NCI-H526 (cell line): ENCODE measurements at places on chromosomes 7 and 10.

GRCh38 chr7:98470485-98471240 is 69.8 kb upstream of the BAIAP2L1 start:
- DNase-seq = peak; percentile 75

DNA sequence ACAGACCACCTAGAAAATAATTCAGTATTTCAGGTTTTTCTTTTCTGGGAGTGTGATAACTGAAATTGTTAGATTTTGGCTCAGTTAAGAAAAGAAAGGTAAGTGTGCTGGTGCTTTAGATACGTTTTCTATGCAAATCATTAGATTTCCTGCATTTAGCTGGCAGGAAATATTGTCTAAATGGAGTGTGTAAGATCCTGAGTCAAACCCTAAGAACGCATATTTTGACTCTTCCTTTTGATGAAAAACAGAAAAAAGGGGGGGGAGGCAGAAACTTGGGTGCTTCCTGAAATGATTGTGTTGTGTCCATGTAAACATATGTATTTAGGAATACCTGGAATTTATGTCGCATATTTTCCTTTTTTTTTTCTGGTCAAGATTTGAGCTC is 1.2 kb downstream of the GRK5 start:
- no peak for DNase-seq

GRCh38 chr10:119567978-119568377 is 25.5 kb upstream of the RGS10 start:
- DNase-seq = no peak

DNA sequence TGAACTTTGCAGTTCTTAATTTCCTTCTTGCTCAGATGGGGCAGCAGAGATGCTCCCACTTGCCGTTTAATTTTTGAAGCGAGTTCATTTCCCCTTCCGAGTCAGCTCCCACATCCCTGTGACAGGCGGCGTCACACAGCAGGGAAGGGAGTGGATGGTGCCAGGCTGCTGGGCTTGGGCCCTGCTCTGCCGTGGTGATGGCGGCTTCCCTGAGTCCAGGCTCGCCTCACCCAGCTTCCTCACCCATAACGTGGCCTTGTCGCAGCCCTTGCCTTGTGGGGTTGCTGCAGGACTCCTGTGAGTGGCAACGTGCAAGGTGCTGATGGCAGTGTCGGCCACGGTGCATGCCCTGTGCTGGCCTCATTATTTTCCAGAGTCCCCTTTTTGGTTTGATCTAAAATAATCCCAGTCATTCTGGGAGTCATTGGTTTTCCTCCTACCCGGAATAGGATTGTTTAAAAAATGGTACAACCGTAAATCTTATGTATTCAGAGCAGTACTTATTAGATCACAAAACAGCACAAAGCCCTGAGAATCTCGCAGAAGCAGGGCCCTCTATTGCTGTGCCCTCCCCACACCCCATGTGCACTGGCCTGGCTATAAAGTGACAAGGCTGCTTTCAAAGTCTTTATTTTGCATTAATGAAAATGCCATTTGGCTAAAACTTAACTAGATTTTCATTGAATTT is 260.1 kb downstream of the WDR37 start:
- DNase-seq = peak; percentile 40

DNA sequence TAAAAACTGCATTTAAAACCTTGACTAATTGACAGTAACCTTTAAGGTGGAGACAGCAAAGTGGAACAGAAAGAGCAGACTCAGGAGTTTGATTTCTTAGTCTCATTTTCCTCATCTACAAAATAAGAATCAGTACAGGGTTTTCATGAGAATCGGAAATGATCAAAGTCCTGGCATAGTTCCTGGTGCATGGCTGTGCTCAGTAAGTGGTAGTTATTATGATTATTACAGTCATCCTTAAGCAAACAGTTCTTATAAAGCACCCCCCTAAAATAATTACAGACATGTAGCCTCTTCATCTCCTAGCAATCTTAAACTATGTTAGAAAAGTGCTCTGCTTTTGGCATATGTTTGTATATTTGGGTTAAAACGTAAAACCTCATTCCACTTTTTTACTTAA is 18.0 kb downstream of the NEBL start:
- DNase-seq = no peak

GRCh38 chr7:116570306-116570705 is 45.5 kb downstream of the CAV1 start:
- no peak for DNase-seq

GRCh38 chr7:74575083-74575784 is 82.3 kb upstream of the GTF2I start:
- no peak for DNase-seq

DNA sequence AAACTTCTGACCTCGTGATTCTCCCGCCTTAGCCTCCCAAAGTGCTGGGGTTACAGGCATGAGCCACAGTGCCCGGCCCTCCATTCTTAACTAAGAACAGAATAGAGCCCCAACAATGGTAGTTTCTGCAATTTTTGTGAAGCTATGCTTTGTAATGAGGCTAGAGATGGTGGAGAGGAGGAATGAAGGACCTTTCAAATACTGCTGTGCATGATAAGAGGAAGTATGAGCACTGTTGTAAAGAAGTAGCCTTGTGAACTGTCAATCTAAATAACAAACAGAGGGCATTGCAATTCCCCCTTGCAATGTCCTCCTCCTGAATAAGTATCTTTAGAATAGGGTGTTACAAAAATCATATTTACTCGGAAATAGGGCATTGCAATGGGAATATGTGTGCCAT is 70.2 kb downstream of the EVX1 start:
- DNase-seq = no peak

- peak; percentile 48 for DNase-seq
Observed at GRCh38 chr7:2321020-2321419, 6.8 kb upstream of the SNX8 start.

DNA sequence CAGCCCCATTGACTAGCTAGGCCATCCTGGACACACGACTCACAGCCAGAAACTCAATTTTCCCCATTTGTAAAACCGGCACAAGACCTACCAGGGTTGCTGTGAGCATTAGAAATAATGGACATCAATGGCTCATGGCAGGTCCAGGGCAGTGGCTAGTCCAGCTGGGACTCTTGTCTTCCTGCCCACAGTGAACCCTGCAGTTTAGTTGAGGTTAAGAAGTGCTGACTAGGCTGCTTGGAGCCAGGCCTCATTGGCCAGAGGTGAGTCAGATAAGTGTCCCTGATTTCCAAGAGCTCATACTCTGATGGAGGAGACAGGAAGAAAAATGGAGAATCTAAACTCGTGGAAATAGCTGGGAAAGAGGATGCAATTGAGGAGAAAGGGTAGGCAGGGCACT is 123.4 kb upstream of the ZNF92 start:
- DNase-seq = no peak

DNA sequence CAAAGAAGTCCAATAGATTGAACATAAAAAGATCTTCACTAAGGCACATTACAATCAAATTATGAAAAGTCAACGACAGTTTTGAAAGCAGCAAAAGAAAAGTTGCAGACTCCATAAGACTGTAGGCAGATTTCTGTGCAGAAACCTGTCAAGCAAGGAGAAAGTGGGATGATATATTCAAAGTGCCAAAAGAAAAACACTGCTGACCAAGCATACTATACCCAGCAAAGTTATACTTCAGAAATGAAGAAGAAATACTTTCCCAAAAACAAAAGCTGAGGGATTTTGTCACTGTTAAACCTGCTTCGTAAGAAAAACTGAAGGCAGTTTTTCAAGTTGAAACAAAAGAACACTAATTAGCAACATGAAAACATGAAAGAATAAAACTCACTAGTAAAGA is 145.5 kb downstream of the ZEB1 start:
- no peak for DNase-seq

- no peak for DNase-seq
Observed at GRCh38 chr7:116169060-116169459, 41.3 kb upstream of the TES start.

- no peak for DNase-seq
Observed at GRCh38 chr10:53440601-53441000, 668.0 kb upstream of the MBL2 start.

DNA sequence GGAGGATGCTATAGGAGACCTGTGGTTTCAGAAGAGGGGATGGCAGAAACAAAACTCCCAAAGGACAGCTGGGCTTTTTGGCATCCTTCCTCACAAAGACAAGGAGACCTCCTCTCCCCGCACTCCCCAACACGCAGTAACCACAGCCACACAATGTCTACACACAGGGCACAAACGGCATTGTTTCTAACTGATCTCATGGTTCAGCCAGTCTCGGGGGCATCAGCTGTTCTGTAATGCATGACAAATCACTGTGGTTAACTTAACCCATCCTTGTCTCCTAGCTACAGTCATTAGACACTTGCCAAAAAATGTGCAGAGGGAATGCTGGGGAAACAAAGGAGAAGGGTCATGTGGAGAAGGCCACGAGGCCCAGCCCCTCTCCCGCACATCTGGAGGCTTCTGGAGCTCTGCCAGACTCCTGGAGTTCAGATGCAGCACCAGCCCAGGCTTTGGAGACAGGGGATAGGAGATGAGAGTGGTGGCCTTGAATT is 7.6 kb upstream of the ADAMTS14 start:
- peak; percentile 19 for DNase-seq

GRCh38 chr10:27642023-27642589 is 103.5 kb downstream of the MKX start:
- DNase-seq = no peak

GRCh38 chr10:5844345-5845055 is 31.3 kb upstream of the GDI2 start:
- no peak for DNase-seq

DNA sequence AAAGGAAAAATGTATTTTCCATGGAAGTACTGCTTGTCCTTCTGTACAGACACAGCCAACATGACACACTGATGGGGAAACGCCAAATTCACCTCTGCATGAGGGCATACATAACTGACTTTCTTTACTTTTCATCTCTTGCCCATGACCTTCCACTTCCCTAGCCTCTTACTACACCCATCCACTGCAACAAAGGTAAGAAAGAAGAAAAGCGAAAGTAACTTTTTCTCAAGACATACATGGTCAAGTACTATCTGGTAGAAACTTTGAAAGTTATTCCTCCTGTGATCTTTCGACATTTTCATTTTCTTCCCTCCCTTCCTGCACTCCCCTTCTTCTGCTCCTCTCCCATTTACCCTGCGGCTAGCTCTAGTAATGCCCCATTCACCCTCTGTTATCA is 130.8 kb downstream of the USP6NL start:
- DNase-seq = no peak

DNA sequence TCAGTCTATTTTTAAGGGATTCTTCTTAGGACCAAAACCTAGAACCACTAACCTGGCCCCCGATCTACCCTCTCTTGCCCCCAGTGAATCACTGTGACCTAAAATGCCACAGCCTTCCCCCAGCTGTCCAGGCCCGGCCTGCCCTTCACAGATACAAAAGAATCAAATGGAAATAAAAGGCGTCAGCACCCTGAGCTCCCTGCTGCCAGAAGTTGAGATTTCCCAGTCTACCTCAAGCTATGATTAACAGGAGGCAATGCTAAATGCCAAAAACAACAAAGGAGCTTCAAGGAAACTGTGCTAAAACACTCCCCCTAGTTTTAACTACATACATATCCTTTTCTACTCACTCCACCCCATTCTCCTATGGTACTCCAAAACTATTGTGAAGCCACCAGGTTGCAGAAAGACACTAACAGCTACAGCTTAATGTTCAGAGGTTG is 67.8 kb downstream of the GSAP start:
- DNase-seq = no peak

- no peak for DNase-seq
Observed at GRCh38 chr7:147885869-147886268, 704.7 kb upstream of the C7orf33 start.

DNA sequence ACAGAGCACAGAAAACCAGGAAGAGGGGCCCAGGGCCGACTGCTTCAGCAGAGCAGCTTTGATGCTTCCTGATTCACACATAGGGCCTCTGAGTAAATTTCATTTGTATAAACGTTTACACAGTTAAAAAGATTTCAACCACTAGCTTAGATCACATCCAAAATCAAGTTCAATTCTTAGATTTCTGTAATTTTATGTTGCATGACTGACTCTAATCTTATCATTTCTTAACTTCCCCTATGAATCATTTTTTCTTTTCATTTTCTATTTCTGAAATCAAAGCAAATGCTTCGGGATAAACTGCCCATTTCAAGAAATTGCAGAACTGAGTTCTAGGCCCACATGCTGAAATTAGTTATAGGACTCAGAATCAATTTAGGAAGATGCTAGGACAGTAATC is 224.7 kb downstream of the INHBA start:
- no peak for DNase-seq

DNA sequence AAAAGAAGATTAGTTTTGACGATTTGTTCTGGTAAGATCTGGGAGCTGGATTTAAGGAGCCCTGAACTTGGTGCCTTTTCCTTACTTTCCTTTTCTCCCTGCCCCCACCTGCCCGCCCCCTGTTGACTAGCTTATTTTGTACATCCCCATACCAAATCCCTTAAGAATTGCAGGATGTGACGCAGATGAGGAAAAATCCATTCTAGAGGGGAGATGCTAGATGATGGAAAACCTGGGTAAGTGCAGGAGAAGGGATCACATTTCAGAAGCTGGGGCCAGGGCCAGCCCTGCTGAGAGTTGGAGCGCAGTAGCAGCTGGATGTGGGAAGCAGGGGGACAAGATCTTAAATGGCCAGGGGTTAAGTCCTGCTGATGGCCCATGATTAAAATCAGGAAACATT is 93.9 kb downstream of the CCDC3 start:
- no peak for DNase-seq

- no peak for DNase-seq
Observed at GRCh38 chr10:3689871-3690510, 95.0 kb downstream of the KLF6 start.

DNA sequence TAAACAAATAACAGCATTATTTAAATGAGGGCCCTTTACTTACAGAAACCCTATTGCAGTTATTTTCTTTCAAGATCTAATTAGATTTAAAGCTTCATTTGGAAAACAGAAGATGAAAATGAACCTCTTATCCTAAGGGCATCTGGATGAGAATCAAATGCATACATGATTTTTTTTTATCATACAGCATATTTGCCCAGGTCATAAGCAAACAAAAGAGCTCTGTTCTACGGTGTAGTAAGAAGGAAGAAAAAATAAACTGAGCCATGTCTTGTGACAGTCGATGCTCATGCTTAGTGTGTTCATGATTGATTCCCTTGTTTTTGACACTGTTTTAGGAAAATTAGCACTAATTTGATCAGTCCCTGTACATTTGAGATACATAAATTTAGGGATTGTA is 202.6 kb upstream of the RNF32 start:
- DNase-seq = peak; percentile 70

DNA sequence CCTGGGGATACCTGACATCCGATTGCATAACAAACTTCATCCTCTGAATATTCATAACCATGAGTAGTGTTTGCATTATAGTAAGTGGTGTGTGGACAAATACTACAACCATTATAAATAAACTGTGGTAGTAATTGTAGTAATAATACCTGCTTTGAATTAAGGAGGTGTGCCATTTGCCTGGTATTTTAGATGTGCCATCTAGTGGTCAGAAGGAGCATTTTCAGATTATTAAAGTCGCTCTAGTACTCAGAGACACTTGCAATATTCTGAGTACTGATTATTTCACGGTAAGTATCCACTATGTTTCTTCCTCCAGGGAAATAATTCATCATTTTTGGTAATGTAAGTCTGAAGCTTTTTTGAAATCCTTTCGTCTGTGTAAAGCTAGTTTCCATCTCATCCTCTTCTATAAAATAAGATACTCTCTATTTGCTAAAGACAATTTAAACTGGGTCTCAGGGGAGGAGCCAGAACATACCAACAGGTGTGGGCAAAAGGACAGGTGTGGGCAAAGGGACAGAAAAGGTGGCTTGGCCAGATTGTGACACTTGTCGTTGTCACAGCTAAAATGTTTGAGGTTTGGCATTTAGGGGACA is 115.3 kb upstream of the WDR11 start:
- DNase-seq = peak; percentile 36
